ENCODE measurements at places on chromosomes 12 and 14. TPM values are rescaled to one million over a fixed set of nuclear protein-coding genes. Genes with fewer than 3 reads are reported as not detected.

KLHDC1 gene
- total RNA-seq = 1.3 TPM

DPF3 gene
- 15.7 TPM for total RNA-seq

C3AR1 gene
- 3.5 TPM for total RNA-seq

MSI1 gene
- total RNA-seq = 8.8 TPM

RESF1 gene
- total RNA-seq = 48.2 TPM

RNF212B gene
- total RNA-seq = not detected

KLRD1 gene
- total RNA-seq = 0.31 TPM

SOX5 gene
- 16.5 TPM for total RNA-seq

APOF gene
- not detected for total RNA-seq

SMIM41 gene
- total RNA-seq = 0.24 TPM

C12orf54 gene
- not detected for total RNA-seq

TTC7B gene
- total RNA-seq = 39.2 TPM

NPFF gene
- not detected for total RNA-seq

PROX2 gene
- not detected for total RNA-seq

EML5 gene
- 0.63 TPM for total RNA-seq

WNT1 gene
- total RNA-seq = not detected

OTUB2 gene
- total RNA-seq = 2.3 TPM

ANO4 gene
- total RNA-seq = 6.2 TPM

DACT1 gene
- 5.1 TPM for total RNA-seq

FGF23 gene
- total RNA-seq = not detected

All from A673 (cell line).